ENCODE measurements at places on chromosomes 5 and 9.

DNA sequence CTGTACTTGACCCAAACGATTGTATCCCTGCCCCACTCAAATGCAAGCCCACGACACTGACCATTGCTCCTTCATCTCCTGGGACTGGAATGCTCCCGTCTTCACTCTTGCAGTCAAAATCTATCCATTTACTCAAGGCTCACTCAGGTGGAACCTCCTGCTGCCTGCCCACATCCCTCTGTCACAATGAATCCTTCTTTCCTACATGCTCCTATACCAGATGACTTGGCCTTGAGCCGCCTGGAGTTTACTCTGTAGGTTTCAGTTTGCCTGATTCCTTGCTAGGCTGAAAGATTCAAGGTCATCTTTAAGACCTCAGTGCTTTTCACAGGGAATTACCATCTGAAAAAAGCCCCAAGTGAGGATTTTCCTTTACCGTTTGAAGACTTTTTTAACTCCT, 264.1 kb downstream of the GLIS3 start:
- no peak for DNase-seq

- DNase-seq = no peak
These were observed 104.0 kb downstream of the RGS3 start for GRCh38 chr9:113567361-113568080.

- no peak for DNase-seq
These were observed 54.7 kb downstream of the PPIC start for GRCh38 chr5:122981846-122982245.

DNA sequence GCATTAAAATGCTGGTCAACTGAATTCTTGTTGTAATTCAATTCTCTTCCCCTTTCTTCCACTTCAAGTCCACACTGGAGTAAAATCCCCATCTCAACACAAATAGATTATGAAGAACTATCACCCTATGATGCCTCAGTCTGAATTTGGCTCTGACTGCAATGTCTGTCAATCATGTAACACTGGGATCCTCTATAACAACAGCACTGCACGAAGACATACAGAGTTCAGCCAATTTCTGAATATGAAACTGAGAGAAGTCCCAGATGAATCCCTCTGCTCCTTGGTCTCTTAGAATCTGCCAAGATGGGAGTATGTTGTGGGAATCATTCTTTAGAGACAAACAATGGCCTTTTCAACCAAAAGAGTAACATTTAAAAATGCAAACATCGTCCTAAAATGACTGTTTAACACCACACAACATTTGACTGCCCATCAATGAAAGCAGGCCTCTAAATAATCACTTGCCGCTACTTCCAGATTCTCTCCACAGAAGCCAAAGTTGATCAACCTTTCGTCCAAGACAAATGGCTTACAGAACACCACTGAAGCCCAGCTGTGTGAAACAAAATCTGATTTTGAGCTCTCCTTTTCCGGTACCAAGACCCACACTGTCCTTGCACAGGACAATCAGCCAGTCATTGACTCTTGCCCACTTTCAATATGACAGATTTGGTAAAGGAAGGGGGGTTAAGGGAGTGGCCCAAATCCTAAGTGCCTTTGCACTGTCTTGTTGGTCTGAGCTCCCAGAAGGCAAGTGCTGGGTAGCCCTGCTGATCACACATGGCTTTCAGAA, 258.0 kb downstream of the EBF1 start:
- DNase-seq = no peak

DNA sequence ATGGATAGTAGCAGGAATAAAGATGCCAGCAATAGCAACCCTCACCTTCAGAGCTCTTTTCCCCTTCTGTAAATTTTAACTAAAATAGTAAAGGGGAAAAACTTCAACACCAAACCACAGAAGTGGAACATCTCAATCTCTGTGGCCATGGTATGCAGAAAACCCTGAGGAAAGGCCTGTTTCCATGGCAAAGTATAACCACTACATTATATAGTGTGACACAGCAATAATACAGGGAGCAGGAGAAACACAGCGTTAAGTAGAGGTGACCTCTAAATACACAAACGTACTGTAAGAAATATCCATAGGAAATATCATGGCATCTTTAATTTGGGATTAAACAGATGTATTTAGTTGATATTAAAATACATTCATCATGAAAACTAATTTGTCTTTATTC, 106.4 kb downstream of the SLC24A2 start:
- no peak for DNase-seq

DNA sequence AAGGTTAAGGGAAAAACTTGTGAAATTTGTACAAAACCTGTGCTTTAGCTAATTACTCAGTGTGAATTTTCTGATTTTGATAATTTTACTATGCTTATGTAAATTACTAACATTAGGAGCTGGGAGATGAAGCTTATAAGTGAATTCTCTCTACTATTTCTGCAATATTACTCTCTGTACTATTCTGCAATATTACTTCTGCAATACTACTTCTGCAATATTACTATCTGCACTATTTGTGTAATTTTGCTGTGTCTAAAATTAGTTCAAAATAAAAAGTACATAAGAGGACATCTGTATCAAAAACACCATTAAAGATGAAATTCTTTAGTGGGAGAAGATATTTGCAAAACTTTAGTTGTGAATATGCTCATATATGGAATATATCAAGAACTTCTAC, 62.9 kb downstream of the C9 start:
- DNase-seq = no peak

DNA sequence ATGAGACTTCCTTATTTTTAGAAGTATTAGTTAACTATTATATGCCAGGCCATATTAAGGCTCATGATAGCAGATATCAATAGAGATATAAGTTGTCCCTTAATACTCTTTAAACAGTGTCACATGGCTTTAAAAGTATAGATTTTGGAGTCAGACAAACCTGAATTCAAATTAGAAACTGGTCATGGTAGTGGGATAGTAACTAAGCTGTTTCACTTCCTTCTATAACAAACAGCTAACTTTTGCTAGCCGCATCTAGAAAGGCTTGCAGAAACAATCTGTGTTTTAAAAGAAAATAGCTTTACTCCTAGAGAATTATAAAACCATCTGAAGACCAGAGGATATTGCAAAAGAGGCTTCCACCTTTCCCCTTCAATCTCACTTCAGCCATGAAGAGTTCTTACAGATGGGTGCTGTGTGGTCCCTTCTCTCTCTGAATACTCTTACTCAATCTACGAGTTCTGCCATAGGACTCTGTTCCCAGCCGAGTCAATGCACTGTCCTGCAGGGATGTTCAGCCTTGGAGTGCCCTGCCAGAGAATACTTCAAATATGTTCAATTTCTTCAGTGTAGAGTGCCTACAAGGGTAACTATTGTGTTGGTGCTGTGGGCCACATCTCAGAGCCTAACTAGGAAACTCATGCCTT, 810.2 kb downstream of the EFNA5 start:
- DNase-seq = no peak

DNA sequence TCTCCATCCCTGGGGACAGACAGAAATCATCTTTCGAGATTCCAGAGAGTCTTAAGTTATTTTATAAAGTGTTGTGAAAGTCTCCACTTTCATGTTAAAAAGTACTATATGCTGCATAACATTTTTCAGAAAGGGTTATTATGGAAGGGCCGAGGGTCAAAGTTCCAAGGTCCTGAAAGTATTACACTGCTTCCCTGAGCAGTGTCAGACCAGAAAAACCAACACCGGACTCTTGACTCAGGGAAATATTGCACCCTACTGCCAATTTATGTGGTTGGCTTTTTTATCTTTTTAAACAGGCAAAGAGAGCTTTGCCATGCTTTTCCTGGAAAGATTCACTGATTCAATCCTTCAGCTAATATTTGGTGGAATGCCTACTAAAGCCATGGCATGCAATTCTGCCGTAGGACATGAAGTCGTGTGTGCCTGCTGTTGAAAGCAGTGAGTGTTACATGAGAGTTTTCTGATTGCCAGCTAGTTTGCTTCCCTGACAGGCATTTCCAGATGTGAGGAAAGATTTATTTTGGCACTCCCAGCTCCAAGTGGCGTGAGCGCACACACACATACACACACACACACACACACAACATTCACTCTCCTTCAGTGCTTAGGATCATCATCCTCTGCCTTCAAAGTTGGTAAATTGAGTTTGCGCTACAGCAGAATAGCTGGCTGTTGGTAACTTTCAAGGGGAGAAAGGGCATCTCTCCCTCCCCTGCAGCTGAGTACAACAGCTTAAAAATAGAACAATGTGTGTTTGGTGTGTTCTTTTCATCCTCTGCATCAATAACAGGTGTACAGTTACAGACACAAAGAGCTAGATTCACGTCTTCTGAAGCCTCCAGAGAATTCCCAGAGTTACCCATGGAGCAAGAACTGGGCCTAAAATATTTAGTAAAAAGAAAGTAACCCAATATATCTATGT, 45.6 kb downstream of the SLC1A3 start:
- DNase-seq = no peak

- DNase-seq = no peak
These were observed 59.3 kb upstream of the CDKN2B start for GRCh38 chr9:22068369-22068768.

DNA sequence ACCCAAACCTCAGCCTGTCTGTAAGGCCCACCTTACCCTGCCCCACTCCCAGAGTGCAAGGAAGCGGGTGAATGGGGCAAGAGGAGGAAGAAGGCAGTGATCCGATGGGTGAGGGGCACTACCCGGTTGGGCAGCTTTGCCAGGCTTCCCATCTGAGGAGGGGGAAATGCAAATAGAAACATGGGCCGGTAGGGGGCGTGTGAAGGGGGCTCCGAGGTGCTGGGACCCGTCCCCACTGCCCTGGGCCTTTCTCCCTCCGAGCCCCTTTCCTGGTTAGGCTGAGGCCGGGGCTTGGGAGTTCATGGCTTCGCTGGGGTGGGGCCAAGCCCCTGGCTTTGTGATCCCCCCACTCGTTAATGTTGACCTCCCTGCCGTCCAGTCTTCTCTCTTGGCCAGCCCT, 23.6 kb upstream of the MYORG start:
- DNase-seq = no peak

DNA sequence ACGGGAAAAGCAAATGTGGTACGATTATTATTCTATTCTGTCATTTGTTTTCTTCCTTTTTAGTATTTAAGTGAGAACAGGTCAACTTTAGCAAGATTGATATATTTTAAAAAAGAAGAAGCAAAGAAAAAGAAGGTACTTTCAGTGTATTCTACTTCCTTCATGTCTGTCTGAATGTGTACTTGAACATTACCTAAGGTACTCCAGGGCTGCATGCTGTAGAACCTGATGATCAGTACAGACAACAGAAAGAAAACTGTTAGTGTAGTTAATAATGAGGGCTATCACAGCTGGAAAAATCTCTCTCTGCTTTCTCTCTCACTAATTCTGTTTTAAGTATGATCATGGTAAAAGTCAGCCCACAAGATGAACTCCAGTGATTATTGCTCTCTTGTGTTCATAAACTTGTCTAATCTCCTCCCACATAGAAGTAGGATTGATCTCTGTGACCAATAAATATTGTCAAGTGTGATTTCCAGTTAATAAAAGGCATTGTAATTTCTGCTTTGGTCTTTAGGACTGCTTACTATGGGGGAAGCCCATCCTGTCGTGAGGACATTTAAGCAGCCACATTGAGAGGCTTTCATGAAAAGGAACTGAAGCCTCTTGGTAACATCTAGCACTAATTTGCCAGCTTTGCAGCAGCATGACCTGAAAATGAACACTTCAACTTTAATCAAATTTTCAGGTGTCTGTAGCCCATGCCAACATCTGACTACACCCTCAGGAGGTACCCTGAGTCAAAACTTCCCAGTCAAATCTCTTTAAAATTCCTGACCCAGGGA, 864.0 kb upstream of the ACO1 start:
- no peak for DNase-seq
